ENCODE measurements at places on chromosomes 7 and 10.

DNA sequence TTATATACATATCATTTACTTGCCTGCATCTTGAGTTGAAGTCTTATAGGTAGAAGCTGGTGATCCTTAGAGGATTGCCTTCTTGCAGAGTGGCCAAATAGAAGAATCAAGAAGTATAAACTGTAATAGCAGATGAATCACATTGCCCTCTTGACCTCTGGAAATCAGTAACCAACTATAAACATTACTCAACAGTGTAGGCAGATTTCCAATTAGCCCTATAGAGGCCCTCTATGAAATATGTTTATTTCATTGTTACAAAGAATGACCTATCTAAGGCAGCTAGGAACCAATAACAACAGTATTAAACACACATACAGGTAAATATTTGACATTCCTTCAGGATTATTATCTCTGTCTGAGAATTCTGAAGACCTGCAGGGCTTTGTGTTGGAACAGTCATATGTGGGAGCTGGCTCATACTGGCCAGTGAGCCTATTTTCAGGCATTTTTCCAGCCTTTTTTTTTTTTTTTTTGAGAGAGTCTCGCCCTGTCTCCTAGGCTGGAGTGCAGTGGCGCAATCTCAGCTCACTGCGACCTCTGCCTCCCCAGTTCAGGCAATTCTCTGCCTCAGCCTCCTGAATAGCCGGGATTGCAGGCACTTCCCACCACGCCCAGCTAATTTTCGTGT is 7.2 kb upstream of the SRI start:
- no peak for DNase-seq

- no peak for DNase-seq
Observed at GRCh38 chr7:68425377-68425776, 1172.9 kb upstream of the AUTS2 start.

- DNase-seq: no peak
Observed at GRCh38 chr10:3805791-3806461, 20.9 kb upstream of the KLF6 start.

- no peak for DNase-seq
Observed at GRCh38 chr7:10930551-10930950, 43.1 kb upstream of the PHF14 start.

- no peak for DNase-seq
Observed at GRCh38 chr7:139116999-139117398, 7.5 kb upstream of the ZC3HAV1 start.

DNA sequence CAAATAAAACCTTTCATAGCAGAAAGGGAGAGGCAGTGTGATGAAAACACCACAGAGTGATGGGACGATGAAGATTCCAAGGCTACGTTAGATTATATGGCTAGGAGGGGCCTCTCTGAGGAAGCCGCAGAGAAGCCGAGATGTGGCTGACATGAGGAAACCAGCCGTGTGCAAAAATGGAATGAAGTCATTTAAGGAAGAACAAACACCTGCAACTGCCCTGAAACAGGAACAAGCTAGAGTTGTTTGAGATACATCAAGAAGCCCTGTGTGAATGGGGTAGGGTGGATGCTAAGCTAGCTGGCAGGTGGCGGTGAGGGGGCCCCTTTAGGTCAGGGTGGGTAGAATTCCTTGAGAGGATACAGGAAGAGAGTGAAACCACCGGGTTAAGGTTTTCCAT is 129.5 kb downstream of the KLF6 start:
- no peak for DNase-seq

DNA sequence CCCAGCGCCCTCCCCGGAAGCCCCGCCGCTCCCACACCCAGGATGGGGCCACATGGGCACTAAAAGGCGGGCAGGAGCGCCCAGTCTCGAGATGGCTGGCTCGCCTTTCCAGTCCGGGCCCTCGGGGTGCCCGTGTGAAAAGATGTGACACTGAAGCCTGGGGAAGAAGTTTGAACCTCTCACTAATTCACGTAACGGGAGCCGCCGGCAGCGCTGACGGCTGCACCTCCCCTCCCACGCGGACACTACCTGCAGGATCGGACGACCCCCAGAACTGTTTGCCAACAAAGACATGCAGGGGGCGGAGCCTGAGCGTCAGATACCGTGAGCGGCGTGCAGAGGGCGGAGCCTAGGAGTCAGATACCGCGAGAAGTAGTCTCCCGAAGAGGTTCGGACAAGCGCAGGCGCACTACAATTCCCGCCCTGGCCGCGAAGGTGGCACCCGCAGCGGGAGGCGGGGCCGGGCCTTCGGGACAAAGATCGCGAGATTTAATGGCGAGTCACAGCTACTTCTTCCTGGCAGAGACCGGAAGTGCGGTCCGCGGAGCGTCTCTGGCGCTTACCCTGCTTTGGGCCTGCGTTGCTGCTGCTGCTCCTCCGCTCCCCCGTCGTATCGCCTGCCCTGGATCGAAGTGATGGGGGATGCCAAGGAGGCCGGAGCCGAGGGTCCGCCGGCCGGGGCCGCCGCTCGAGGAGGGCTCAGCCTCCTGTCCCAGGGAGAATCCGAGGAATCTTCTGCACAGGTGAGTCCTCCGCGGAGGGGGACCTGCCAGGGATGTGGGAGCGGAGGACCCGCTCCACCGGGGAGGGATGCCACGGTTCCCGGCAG is at the start of gene EDRF1:
EDRF1 (plus strand) TSS at position 537 of the 829 bp plus-strand sequence; CDS start at position 636, 99 bp downstream.
- DNase-seq: peak; percentile 98

DNA sequence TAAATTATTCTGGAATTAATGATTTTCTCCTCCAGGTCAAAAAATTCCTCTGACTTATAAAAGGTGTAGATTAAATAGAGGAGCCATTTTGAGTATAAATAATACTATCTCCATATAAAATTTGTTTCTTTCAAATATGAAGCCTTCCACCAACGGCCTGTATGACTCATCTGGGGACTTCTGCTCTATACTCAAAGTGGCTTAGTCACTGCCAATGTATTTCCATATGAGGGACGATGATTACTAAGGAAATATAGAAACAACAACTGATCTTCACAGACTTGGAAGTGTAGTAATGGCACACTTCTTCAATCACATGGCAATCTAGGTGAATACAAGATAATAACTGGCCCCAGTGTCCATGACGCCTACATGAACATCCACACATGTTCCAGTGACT is 335.6 kb upstream of the HGF start:
- no peak for DNase-seq

- DNase-seq: no peak
Observed at GRCh38 chr7:66125052-66125694, 10.5 kb downstream of the CRCP start.

GRCh38 chr10:7111561-7111960 is 299.3 kb downstream of the SFMBT2 start:
- no peak for DNase-seq

DNA sequence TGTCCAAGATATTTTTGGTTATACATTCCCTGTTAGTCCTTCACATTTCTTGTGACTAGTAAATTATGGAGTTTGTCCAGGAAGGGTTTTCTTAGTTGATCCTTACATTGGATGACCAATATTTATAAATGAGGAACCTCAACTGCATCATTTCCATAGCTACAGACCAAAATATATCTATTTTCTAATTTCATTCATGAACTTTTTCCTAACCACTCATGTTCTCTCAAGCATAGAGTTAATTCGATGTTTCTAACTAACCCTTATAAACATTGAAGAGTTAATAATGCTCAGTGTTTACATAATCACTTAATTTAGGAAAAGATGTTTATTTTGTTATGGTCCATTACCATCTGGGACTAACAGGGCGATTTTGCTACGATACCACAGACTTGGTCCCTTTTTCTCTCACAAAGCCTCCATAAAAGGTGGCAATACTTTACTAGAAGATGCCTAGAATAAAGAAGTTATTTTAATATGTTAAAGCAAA is 591.0 kb downstream of the MAGI2 start:
- DNase-seq: no peak

DNA sequence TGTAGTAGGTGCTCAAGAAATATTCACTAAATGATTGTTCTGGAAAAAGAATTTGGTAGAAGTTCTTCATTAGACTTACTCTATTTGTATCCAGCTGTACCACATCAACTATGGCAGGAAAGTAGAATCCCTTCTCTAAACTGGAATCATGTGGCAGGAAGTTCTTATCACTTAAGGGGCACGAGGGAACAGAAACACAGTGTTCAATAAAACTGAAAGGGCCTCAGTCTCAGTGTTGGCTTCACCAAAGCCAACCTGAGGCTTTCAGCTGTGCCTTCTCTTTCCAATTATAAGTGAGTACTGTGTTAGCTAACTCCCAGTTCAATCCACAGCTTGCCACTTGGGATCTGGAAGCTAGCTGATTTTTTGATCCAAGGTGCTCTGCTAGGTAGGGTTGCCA is 257.6 kb upstream of the LRGUK start:
- no peak for DNase-seq

- no peak for DNase-seq
Observed at GRCh38 chr10:112395809-112396530, 22.1 kb downstream of the ACSL5 start.

DNA sequence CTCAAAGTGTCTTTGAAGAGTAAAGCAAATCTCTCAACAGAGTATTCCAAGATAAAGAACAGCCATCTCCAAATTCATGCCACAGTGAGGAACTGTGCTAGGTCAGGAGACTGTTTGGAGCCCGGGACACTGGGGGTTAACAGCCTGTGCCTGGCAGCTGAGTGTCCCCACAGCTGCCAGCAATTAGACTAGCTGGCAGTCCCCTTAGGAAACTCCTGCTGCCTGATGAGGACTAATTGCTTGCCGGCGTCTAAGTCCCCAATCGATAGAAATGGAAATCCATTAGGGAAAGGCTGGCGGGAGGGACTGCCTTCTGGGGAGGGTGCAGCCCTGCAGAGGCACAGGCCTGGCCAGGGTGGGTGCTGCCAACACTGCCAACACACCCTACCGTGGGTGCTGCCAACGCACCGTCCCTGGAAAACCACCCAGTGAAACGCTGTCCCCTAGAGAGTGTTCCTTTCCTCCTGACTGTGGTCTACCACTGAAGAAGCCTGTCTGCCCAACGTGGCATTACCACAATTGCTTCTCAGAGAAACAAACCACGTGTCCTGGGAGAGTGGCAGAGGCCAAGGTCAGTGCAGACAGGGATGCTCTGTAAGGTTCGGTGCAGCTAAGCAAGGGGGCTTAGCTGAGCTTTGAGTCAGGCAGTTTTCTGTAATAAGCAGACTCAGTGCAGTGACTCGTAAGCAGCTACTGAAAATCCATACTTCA is 60.8 kb downstream of the XRCC2 start:
- DNase-seq: no peak

DNA sequence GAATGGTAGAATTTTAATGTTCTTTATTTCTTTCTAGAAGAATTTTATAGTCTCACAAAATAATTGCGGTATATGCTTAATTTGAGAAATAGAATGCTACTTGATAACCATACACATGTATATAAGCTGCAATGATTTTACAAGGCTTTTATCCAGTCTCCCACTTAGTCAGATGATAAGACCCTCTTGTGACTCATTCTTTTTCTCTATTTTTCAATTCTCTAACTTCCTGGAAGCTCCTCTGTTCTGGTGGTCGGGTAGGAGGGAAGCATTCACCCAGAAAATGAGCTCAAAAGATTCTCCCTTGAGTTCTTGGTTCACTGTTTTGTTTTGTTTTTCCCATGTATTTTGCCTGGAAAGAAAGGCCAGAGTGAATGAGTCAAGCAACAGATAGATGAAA is 546.6 kb downstream of the INHBA start:
- no peak for DNase-seq

- DNase-seq: no peak
Observed at GRCh38 chr10:47414752-47415519, 30.8 kb upstream of the ZNF488 start.

- no peak for DNase-seq
Observed at GRCh38 chr7:100175296-100175935, 1.8 kb downstream of the GPC2 start.

All from activated T-cell treated with anti-CD3 and anti-CD28 coated beads for 4 hours (primary cell).